ENCODE measurements at places on chromosomes 4 and X. TPM values are rescaled to one million over a fixed set of nuclear protein-coding genes. Genes with fewer than 3 reads are reported as not detected.

Gene XK
- total RNA-seq = 0.34 TPM

Gene IDUA
- total RNA-seq = 67.4 TPM

Gene C4orf54
- not detected for total RNA-seq

Gene FGF5
- total RNA-seq = not detected

DNA sequence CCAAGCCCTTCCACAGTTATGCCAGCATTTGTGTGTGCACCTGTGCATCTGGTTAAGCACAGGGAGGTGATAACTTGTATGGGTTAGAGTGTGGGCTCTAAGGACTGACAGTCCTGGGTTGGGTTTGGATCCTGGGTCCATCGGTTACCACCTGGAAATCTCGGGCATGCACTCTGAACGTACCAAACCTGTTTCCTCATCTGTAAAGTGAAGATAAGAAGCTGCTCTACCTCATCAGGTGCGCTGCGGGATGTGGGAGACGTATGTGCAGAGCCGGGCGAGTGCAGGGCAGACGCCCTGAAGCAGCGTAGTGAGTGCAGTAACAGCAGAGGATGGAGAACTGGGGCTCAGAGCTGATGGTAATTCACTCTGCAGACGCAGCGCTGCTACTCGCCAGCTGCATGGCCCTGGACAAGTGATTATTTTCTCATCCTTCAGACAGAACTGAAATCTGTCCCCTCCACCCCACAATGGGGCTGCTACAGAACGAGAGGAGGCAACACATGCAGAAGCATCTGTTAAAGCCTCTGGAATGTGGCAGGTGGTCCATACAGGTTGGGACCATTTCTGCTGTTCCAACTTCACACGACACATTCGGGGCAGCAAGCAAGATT, 64.4 kb downstream of the HADH start:
- no peak for DNase-seq
- no peaks in the 10 kb centered on the region for H3K27me3 ChIP-seq
- H3K4me3 ChIP-seq = no peak overlapping the region
- no peaks in the 10 kb centered on the region for H3K4me1 ChIP-seq
- no peak overlapping the region for H3K27ac ChIP-seq

GRCh38 chr4:168264903-168265302, 53.6 kb downstream of the DDX60 start:
- DNase-seq = no peak
- no peaks in the 10 kb centered on the region for H3K27me3 ChIP-seq
- H3K4me1 ChIP-seq = no peaks in the 10 kb centered on the region
- H3K27ac ChIP-seq = no peak overlapping the region
- peaks cover 39% of the 10 kb centered on the region for H3K36me3 ChIP-seq
- no peak overlapping the region for H3K4me3 ChIP-seq
